ENCODE measurements at places on chromosomes 5 and 9.

DNA sequence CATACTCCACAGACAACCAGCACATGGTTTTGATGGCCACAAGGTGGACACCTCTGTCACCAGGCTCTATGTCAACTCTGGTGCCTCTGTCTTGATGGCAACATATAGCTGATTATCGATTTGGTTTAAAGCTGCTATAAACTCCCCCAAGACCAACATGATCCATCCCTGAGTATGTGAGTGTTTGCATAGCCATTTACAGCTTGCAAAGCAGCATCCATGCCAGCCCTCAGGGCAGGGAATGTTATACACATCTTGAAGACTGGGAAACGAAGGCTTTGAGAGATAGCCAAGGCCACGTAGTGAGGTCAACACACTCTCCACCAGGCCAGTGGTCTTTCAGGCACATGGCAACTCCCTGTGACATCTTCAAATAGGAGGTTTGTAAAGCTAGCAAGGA lies 40.3 kb upstream of the BRINP1 start:
- DNase-seq, result no peak

GRCh38 chr5:14614490-14614889 lies 32.9 kb downstream of the OTULINL start:
- no peak for DNase-seq

GRCh38 chr9:20084125-20084524 lies 295.3 kb upstream of the SLC24A2 start:
- no peak for DNase-seq

GRCh38 chr5:26569929-26570258 lies 468.5 kb downstream of the CDH9 start:
- no peak for DNase-seq

- DNase-seq, result no peak
Observed at GRCh38 chr5:159826351-159827214, 89.7 kb upstream of the ADRA1B start.

- DNase-seq, result no peak
Observed at GRCh38 chr5:159220206-159220605, 10.9 kb upstream of the RNF145 start.

DNA sequence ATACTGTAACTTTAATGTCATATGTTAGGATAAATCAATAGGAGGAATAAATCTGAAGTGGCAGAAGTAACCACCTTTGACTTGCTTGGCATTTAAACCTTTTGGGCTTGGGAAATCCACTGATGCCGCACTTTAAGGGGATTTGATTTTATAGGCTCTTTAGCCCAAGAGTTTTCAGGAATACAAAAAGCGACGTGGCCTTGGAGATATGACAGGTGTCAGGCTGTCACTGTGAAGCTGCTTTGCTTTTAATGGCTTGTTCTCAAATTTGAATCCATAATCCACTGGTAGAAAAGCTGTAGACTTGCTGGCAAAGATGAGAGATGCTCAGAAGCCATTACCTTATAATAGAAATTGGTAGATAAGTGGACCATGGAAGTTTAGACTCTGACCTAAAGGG lies 71.6 kb downstream of the GABRG2 start:
- DNase-seq, result no peak

GRCh38 chr9:36922548-36922947 lies 111.5 kb downstream of the PAX5 start:
- DNase-seq, result no peak

DNA sequence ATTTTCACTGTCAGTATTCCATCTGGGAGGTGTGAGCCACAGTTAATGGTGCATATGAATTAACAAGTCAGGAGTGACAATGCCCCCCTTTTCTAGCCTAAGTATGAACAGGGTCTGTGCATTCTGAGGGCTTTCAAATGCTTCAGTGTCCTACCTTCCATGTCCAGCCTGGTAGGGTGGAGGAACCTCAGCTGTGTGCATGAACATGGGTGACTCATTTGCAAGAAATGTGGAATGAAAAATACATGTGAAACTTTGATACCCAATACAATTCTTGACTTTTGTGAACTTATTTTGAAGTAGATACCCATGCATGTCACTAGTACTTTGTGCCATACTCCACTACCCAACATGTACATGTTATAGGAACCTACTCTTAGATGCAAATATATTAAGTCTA lies 375.8 kb downstream of the SEMA5A start:
- no peak for DNase-seq

- no peak for DNase-seq
Observed at GRCh38 chr5:17436350-17436749, 61.7 kb upstream of the TAF11L2 start.

GRCh38 chr5:181069767-181070491 lies 29.9 kb downstream of the BTNL9 start:
- DNase-seq, result no peak

DNA sequence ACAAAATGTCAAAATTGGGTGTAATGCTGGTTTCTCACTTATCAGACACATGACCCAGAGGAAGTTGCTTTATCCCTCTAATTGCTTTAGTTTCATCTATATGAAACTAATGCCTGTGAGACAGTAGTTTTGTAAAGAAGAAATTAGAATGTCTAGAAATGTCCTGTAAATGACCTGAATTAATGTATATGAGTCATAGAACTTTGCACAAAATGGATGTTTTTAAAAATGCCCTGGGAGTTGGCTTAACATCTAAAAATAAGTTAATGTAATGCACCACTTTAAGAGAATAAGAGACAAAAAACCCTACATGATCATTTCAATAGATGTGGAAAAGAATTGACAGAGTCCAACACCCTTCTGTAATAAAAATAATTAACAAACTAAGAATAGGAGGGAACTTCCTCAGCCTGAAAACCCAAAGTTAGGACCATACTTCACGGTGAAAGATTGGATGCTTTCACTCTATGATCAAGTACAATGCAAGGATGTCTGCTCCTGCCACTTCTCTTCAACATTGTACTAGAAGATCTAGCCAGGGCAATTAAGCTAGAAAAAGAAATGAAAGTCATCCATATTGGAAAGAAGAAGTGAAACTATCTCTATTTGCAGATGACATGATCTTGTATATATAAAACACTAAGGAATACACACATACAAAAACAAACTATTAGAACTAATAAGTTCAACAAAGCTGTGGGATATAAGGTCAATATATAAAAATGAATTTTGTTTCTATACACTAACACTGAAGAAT lies 117.9 kb downstream of the MELK start:
- no peak for DNase-seq

GRCh38 chr9:113632776-113633590 lies 169.5 kb downstream of the RGS3 start:
- DNase-seq, result no peak

DNA sequence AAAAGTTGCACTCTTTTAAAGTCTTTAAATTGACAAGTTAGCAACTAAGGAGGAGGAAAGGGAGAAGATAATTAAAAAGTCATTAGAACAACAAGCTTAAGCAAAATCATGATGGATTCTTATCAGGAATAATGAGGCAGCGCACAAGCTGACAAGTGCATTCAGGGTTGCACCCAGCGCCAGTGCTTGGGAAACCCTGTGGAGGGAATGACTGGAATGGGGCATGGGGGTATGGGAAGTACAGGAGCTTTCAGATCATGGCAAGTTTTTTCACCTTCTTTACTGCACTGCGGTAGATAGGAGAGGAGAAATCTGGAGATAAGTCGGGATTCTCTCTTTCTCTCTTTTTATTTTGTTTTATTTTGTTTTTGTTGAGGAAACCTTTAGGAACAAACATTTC lies 117.9 kb upstream of the CKMT2 start:
- DNase-seq, result no peak

- DNase-seq, result no peak
Observed at GRCh38 chr9:86545090-86545489, 190.9 kb upstream of the TUT7 start.

- DNase-seq, result peak; percentile 58
Observed at GRCh38 chr5:142466195-142466971, 141.6 kb upstream of the SPRY4 start.

DNA sequence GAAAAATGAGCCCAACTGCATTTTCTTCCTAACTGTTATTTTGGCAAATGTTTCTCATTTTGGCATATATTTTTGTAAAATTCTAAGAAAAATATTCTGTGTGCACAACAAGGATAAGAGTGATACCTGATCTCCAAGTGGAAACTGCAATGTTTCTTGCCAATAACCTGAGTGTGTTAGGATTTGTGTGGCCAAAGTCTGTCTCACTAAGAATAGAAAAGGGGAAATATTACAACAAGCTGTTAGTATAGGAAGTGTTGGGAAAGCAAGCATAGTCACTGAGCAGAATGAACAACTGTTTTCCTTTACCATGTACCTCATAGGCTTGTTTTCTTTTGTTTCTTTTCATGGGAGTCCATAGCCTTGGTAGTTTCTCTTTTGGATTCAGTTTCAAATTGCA lies 624.2 kb downstream of the MTRR start:
- no peak for DNase-seq

GRCh38 chr9:80811003-80811402 lies 878.3 kb downstream of the TLE1 start:
- DNase-seq, result no peak

GRCh38 chr5:127008300-127008975 lies 21.9 kb downstream of the MARCHF3 start:
- DNase-seq, result no peak

GRCh38 chr5:65809817-65810531 lies 88.0 kb downstream of the NLN start:
- no peak for DNase-seq

GRCh38 chr5:135461481-135462151 lies 9.5 kb upstream of the TIFAB start:
- DNase-seq, result no peak

GRCh38 chr5:111775224-111775623 lies 18.2 kb upstream of the NREP start:
- peak; percentile 9 for DNase-seq

- DNase-seq, result no peak
Observed at GRCh38 chr9:83701286-83701685, 6.5 kb downstream of the UBQLN1 start.

DNA sequence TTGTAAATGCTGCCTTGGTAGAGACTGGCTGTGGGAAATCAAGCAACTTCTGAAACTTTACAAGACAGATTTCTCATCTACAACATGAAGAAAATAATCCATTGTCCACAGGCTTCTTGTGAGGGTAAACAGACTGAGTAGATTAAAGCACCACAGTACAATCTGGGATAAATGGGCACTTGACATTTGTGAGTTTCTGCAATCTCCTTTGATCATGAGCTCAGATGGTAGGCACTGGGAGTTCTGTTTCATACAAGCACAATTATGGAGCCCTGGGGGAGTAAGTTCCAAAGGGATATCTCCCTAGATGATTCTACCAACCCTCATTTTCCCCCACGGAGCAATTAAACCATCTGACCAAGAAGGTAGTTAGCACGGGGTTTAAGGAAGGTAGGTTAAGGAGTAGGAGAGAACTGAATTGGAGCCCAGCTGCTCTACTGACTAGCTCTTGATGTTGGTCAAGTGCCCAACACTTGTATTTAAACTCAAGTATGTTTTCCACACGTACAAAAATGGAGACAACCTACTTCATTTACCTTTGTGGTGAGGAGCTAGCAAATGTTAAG lies 479.5 kb upstream of the TNC start:
- no peak for DNase-seq

DNA sequence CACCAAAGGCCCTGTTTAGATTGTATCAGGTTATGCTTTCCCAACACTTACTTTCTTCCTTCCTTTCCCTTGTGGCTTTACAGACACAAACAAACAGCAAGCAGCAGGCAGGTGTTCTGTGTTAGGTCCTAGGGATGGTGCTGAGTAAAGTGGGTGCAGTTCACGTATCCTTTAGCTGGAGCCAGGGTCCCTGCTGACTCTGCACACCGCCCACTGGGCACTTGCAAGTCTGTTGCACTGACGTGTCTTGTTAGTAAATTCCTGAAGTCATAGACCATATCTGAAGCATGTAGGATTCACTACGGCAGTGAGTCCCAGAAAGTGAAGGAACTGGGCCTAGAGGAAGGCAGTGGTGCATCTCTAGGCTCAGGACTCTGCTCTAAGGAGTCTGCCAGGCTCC lies 96.5 kb downstream of the DAPK1 start:
- DNase-seq, result no peak

- DNase-seq, result no peak
Observed at GRCh38 chr9:129497005-129497812, 123.7 kb downstream of the C9orf50 start.

DNA sequence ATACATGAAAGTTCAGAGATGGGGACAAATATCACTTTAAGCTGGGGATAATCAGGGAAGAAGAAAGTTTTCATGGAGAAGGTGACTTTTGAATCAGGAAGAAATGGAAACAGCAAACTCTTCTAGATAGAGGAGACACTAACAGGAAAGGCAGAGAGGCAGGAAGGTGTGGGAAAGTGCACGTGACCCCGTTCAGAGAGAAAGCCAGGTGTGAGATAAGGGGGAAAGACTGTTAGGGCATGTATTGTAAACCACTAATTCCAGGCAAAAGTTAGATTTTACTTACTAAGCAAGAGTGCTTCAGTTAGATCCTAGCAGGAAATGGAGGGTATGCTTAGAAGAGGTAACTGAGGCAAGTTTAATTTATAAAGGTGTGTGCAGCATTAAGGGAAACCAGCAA lies 58.5 kb downstream of the PDCD1LG2 start:
- DNase-seq, result no peak

- no peak for DNase-seq
Observed at GRCh38 chr9:20219437-20219836, 402.9 kb downstream of the MLLT3 start.
